ENCODE measurements at places on chromosomes 2 and 18. TPM values are rescaled to one million over a fixed set of nuclear protein-coding genes. Genes with fewer than 3 reads are reported as not detected.

Gene GKN2
- total RNA-seq, result not detected

Gene CFC1
- not detected for total RNA-seq

Gene SPC25
- 53.4 TPM for total RNA-seq

Gene VWC2L
- total RNA-seq, result not detected

Gene LOXHD1
- not detected for total RNA-seq

Gene DAW1
- total RNA-seq, result not detected

DNA sequence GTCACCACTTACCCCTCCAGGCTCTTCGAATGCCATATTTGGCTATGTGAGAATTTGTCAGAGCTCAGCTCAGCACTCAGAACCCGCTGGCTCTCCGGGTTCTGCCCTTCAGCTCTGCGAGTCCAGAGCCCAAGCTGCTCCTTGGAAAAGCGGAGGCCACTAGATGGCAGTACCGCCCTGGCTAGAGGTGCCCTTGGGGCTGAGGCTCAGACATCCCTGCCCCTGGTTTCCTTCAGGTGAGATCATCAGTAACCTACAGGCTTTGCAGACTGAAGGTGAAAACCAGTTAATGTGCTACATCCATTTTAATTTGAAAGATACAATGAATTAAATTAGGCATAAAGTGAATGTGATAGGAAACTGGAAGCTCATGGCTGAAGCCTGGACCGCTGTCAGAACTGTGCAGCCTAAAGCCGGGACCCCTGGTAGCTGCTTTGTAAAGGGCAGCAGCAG lies 285.6 kb downstream of the AGAP1 start:
- no peaks in the 10 kb centered on the region for H3K4me1 ChIP-seq
- no peak overlapping the region for H3K27ac ChIP-seq
- no peaks in the 10 kb centered on the region for H3K36me3 ChIP-seq
- no peak overlapping the region for H3K4me3 ChIP-seq
- DNase-seq, result peak; percentile 55

DNA sequence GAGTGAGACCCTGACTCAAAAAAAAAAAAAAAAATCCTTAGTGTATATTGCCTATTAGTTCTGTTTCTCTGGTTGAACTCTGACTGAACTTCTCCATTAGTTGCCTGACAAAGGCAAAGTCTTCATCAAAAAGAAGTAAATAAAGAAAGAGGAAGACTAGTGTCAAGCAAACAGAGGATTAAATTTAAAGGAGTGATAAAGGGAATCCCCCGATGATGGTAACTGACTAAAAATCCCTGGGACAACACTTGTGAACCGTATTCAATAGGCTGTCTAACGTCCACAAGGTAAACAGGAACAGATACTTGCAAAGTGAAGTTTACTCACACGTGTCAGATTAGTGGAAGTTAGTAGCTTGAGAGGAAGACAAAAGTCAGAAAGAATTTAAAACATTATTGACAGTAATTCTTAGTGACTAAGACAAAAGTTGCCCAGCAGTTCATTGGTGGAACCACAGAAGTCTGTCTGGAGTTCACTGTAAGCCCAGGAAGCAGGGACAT lies 26.2 kb upstream of the SPOPL start:
- no peak overlapping the region for H3K4me3 ChIP-seq
- peaks cover 19% of the 10 kb centered on the region for H3K4me1 ChIP-seq
- H3K36me3 ChIP-seq, result no peaks in the 10 kb centered on the region
- H3K27ac ChIP-seq, result no peak overlapping the region
- DNase-seq, result no peak

- H3K27me3 ChIP-seq, result no peaks in the 10 kb centered on the region
- H3K36me3 ChIP-seq, result no peaks in the 10 kb centered on the region
- no peak overlapping the region for H3K4me3 ChIP-seq
- H3K4me1 ChIP-seq, result no peaks in the 10 kb centered on the region
- H3K27ac ChIP-seq, result no peak overlapping the region
Measured at GRCh38 chr2:224449212-224450147, 47.6 kb upstream of the FAM124B start.

- H3K36me3 ChIP-seq, result no peaks in the 10 kb centered on the region
- H3K27ac ChIP-seq, result no peak overlapping the region
- no peaks in the 10 kb centered on the region for H3K27me3 ChIP-seq
- H3K4me1 ChIP-seq, result peaks cover 53% of the 10 kb centered on the region
Measured at GRCh38 chr18:2857491-2858131, 10.8 kb downstream of the EMILIN2 start.

DNA sequence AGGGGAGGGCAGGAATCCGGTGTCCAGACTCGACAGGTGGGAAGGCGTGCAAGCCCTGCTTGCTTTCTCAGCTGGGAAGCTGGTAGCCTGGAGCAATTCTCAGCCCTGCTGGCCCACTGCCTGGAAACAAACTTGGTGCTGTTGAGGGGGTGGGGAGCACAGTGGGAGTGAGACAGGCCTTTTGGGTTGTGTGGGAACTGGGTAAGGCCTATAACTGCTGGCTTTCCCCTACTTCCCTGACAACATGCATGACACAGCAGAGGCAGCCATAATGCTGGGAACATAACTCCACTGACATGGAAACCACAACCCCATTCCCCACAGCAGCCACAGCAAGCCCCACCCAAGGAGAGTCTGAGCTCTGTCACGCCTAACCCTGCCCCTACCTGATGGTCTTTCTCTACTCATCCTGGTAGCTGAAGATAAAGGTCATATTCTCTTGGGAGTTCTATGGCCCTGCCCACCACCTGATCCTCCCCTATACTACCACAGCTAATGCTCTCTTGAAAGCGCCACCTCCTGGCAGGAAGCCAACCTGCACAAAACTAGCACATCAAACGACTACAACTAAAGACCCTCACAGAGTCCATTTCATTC lies 122.9 kb upstream of the ACVR1C start:
- H3K4me3 ChIP-seq, result no peak overlapping the region
- H3K36me3 ChIP-seq, result no peaks in the 10 kb centered on the region
- peak overlapping the region; percentile 80 for H3K27ac ChIP-seq

DNA sequence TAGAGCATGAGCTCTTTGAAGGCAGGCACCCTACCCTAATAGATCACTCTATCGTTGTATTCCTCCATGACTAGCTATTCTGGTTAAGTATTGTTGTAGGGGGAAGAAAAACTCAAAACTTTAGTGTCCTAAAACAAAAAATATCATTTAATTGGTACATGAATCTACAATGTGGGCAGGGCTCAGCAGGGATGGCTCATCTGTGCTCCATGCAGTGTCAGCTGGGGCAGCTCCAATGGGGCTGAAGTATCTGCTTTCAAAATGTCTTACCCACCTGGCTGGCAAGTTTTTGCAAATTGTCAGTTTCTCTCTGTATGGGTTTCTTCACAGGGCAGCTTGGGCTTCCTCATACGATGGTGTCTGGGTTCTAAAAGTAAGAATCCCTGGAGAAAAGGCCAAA lies 83.2 kb upstream of the ITGA6 start:
- no peaks in the 10 kb centered on the region for H3K4me1 ChIP-seq
- H3K36me3 ChIP-seq, result no peaks in the 10 kb centered on the region
- no peak overlapping the region for H3K4me3 ChIP-seq
- no peak overlapping the region for H3K27ac ChIP-seq

DNA sequence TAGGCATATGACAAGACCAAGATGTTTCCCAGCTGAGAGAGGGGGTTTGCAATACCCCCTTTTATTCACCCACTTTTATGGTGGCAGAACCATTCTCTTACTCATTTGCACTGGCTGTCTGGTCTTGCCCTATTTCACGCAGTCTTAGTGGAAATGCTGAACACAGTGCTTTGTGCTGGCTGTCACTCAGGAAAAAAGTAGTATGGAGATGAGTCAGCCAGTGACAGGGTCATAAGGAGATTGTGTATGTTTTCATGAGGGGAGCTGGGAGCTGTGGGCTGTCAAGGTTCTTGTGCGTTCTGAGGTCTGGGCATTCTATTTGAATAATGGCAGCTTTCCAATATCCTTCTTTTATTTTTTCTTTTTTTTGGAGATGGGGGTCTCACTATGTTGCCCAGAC lies 10.9 kb upstream of the CNRIP1 start:
- peaks cover 4% of the 10 kb centered on the region for H3K4me1 ChIP-seq
- no peak overlapping the region for H3K27ac ChIP-seq
- H3K27me3 ChIP-seq, result no peaks in the 10 kb centered on the region
- H3K4me3 ChIP-seq, result no peak overlapping the region
- peak; percentile 20 for DNase-seq

- H3K27me3 ChIP-seq, result 0 out of 3 replicates have a peak, but pooled peaks cover 2% of the 10 kb centered on the region
- H3K36me3 ChIP-seq, result no peaks in the 10 kb centered on the region
- H3K27ac ChIP-seq, result no peak overlapping the region
- H3K4me1 ChIP-seq, result peaks cover 8% of the 10 kb centered on the region
Measured at GRCh38 chr2:239688840-239689239, 288.0 kb upstream of the HDAC4 start.

DNA sequence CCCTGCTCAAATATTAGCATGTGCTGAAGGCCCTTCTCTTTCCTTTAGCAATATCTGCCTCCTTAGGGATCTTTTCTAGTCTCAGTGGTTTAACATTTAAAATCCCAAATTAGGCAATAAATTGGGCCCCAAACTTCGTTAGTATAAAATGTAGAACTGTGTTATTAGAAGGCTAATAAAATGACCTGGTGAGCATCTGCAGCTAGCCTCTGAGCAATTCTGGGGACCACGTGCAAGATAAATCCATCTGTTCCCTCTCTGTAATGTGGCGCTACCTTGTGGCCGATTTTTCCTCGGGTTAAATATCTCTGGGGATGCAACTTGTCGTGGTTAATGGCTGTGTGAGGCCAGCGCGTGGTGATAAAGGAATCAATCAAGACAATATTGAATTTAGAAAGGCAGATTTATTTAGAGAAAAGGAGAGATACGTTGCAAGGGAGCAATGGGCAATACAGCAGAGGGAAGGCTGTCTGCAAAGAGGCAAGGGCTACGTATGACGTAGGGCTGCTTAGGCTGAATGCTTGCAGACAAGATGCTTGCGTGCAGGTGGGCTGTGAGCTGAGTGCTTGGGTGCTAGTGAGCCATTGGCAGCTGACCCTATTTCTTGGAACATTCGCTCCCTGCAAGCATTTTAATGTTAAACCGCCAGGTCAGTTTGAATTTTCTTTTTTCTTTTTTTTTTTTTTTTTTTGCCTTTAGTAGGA lies 18.5 kb upstream of the IL36G start:
- no peaks in the 10 kb centered on the region for H3K4me1 ChIP-seq
- no peak overlapping the region for H3K4me3 ChIP-seq
- DNase-seq, result peak; percentile 50
- no peaks in the 10 kb centered on the region for H3K36me3 ChIP-seq
- H3K27me3 ChIP-seq, result peaks cover 19% of the 10 kb centered on the region
- H3K27ac ChIP-seq, result no peak overlapping the region

DNA sequence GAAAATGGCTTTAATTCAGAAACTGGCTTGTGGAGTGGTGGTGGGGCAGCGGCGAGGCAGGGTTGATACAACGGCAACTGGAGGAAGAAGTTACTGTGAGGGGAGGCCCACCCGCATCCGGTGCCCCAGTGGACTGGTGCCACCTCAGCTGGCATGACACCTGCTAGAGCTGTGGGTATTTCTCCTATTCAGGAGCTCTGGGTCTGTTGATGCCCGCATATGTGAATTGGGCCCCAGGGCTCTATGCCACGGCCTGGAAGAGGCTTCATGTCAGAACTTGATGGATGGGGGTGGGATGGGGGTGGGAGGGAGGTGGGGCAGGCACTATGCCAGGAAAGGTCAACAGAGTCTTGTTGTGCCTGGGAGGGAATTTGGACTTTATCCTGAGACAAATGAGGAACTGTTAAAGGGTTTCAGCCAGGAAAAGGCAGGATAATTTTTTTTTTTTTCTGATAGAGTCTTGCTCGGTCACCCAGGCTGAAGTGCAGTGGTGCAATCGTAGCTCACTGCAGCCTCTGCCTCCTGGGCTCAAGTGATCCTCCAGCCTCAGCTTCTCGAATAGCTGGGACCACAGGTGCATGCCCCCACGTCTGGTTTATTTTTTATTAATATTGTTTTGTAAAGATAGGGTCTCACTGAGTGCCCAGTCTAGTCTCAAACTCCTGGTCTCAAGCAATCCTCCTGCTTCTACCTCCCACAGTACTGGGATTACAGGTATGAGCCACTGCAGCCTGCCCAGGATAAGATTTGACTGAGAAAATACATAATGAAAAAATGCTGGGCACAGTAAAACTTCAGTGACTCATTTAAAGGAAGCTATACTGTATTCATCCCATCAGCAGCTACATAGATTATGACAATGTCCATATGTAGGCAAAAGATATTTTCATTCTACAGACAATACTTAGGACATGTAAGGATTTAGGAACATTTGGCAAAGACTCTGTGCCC lies 52.6 kb downstream of the SH2D6 start:
- DNase-seq, result no peak
- no peaks in the 10 kb centered on the region for H3K27me3 ChIP-seq
- H3K4me1 ChIP-seq, result peaks cover 12% of the 10 kb centered on the region
- H3K27ac ChIP-seq, result no peak overlapping the region
- no peak overlapping the region for H3K4me3 ChIP-seq
- H3K36me3 ChIP-seq, result no peaks in the 10 kb centered on the region

DNA sequence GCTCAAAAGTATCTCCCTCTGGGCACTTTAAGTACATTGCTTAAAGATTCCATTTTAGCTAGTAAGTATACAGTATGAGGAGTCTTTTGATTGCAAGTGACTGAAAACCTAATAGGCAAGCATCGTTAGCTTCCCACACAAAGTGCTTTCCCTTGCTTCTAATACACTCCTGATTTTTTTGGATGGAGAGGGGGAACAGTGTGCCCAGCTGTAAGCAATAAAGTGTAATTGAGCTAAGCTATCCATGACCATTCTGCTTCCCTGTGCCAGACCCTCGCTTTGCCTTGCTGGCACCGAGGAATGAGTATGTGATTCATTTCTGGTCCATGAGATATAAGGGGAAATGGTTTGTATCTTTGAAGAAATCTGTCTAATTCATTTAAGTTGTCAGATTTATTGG lies 3.8 kb upstream of the ZNF24 start:
- no peaks in the 10 kb centered on the region for H3K27me3 ChIP-seq
- no peak overlapping the region for H3K27ac ChIP-seq
- peaks cover 3% of the 10 kb centered on the region for H3K36me3 ChIP-seq
- no peak overlapping the region for H3K4me3 ChIP-seq
- no peak for DNase-seq

DNA sequence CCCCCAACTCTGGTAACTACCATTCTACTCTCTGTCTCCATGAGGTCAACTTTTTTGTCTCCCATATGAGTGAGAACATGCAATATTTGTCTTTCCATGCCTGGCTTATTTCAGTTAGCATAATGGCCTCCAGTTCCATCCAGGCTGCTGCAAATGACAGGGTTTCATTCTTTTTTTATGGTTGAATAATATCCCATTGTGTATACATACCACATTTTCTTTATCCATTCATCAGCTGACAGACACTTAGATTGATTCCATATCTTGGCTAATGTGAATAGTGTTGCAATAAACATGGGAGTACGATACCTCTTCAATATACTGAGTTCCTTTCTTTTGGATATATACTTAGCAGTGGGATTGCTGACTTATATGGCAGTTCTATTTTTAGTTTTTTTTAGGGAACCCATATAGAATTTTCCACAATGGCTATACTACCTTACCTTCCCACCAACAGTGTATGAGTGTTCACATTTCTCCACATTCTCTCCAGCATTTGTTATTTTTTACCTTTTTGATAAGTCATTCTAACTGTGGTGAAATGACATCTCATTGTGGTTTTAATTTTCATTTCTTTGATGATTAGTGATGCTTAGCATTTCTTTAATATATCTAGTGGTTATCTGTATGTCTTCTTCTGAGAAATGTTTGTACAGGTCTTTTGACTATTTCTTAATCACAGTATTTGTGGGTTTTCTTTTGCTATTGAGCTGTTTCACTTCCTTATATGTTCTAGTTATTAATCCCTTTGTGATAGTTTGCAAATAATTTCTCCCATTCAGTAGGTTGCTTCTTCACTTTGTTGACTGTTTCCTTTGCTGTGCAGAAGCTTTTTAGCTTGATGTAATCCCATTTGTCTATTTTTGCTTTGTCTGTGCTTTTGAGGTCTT lies 112.2 kb downstream of the SRBD1 start:
- no peaks in the 10 kb centered on the region for H3K27me3 ChIP-seq
- no peak for DNase-seq
- H3K27ac ChIP-seq, result no peak overlapping the region
- H3K4me3 ChIP-seq, result no peak overlapping the region
